Fibroblast of the aortic adventitia (primary cell): ENCODE measurements at places on chromosomes 13 and 19. TPM values are rescaled to one million over a fixed set of nuclear protein-coding genes. Genes with fewer than 3 reads are reported as not detected.

DNA sequence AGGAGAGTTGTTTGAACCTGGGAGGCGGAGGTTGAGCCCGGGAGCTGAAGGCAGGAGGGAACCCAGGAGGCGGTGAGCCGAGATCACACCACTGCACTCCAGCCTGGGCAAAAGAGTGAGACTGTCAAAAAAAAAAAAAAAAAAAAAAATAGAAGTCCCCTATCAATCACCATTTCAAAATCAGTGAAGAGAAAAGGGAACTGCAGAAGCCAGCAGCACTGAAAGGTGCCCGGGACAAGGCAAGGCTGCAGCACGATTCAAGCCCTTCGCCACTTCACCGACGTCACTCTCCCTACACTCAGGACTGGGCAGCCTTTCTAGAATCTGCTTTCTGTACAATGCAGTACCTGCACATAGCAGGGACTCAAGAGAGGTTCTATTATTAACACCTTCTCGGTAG lies 21.9 kb upstream of the USP12 start:
- no peak for DNase-seq

DNA sequence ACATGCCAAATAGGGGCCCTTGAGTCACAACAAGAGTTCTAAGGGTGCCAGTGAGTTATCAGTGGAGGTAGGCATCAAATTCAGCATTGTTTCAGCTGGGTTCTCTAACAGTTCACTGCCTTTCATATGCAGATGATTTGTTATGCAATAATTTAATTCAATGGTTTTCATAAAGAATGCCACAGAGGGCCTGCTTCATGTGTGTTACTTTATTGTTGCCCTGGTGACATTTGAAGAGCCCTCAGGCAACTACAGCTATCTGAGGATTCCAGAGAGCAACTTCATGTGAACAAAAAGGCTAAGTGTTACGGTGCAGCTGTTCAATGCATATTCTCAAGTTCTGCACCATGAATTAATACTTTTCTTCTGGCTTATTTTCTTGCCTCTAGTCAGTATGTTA lies 43.1 kb upstream of the STARD13 start:
- no peak for DNase-seq

Gene NEK5
- 0.45 TPM in 1 of 2 replicates, not detected in the other for total RNA-seq

Gene TUBB4A
- 0.41 TPM in 1 of 2 replicates, not detected in the other for total RNA-seq

DNA sequence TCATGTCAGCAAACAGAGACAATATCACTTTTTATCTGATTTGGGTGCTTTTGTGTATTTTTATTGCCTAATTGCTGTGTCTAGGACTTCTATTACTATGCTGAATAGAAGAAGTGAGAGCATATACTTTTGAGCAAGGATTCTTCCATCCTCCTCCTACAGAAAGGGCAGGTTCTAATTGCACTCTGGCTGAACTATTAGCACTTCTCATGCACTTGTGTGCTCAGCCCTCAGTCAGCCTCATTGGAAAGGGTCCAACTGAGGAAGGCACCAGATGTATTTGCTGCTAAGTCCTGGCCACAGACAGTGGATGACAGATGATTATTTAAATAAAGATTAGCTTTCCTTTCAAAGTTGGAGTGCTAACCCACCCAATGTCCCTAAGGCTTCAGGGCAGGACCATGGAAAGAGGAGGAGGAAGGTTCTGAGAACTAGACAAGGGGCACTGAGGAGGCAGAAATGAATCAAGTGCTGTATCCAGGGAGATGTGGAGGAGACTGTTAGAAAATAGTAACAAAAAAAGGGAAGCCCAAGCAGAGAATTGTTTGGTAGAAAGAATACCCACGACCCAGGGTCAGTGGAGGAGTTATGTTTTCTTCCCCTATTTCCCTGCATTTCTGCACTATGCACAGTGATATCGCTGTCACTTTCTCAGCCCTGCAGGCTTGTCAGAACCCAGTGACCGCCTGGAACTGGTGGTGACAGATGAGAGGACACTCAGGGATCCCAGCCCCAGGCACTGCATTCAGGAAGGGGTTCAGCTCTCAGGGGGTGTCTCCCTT lies 8.0 kb downstream of the LILRB4 start:
- DNase-seq: no peak

DNA sequence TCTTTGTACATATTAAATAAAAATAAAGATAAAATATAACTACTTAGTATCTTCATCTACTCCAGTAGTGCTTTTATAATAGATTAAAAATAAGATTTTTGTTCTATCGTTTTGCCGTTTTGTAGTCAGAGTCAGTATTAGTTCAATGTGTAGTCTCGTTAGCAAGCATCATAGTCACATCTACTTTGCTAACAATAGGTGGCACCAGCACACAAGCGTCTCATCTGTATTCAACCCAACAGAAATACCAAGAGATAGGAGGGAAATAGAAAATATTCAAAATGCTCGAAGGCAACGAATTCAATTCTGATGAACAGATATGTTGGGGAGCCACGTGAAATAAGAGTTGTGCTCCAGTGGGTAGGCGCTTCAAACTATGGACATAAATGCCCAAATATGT lies 21.4 kb upstream of the MICU2 start:
- peak; percentile 50 for DNase-seq

Gene CPT1C
- total RNA-seq: 23.4 and 39.4 TPM in 2 replicates

Gene TGFBR3L
- total RNA-seq: 0.99 and 1.3 TPM in 2 replicates

DNA sequence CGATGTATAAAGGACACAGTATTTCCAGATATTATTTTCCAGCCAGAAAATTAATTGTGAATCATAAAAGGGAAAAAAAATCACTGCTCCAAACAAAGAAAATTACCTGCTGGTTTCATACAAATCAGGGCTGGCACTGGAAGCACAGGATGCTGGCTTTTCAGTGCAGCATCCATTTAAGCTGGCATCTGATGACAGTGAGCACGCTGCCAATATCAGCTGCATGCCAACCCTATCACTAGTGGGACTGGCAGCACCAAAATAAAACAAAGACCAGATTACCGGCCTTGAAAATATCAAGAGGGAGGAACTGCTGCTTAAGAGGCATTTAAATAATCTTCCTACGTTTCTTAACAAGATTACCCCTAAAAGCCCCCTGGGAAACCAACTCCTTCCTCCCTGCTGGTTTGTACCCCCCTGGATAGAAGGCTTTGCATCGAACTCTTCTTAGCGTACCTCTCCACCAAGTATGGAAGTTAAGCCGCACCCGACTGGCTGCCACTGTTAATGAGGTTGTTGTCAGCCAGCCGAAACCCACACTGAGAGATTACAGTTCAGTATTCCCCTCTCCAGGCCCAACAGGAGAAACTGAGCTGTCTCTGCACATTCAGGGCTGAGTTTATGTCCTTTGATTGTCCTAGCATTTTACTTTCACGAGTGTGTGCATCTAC lies 257.8 kb downstream of the EFNB2 start:
- no peak for DNase-seq

Gene CBY2
- total RNA-seq: not detected in 2 replicates

GRCh38 chr19:11296264-11296663 lies 304 bp downstream of the TSPAN16 start:
- DNase-seq: peak; percentile 65

DNA sequence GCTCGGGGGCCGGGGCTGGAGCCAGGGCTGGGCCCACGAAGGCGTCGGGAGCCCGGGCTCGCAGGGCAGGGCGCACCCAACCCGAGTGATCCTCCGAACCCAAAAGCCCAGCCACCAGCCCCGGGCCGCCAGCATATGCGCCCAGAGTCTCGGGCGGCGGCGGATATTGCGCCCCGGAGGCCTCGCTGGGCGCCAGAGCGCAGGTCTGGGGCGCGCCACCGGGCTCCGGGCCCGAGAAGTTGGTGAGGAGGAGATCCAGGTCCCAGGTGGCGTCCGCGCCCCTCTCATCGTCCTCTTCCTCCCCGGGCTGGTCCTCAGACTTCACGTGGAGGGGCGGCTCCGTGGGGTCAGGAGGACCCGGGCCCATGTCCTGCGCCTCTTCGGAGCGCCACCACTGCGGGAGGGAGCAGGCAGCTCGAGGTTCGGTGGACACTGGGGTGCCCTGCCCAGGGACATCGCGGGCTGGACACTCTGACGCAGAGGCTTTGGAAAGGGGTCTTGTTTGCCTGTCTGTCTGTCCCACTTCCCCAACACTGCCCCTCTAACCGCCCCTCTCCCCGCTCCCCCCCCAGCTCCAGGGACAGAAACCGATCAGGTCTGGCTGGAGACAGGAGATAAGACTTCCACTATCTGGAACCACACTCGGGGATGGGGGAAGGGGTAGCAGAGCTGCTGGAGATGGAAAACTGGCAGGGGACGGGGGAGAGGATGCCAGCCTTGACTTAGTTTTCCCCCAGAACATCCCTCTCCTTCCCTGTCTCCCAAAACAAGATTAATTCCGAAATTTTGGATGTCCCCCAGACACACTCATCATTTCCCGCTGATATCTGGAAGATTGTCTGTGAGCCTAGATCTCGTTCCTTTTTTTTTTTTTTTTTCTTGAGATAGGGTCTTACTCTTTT lies 1.0 kb downstream of the KLF1 start:
- no peak for DNase-seq

- peak; percentile 32 for DNase-seq
These were observed 477 bp downstream of the LNX2 start for GRCh38 chr13:27619728-27620376.

Gene MCEMP1
- not detected in 2 replicates for total RNA-seq

DNA sequence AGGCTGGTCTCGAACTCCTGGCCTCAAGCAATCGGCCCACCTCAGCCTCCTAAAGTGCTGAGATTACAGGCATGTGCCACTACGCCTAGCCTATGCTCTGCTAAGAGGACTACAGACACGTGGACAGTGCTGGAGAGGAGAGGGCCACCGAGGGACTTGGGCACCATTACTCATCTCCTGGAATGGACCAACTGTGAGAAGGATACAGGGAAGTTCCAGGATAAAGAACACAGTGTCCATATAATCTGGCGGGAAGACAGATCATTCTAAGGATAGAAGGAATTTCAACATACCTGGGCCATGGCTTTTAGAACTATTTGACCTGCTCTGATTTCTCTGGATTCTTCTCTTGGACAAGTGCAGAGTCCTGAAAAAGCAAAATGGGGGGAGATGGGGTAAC lies 12.8 kb downstream of the ZNF565 start:
- DNase-seq: no peak

Gene NALCN
- 1.1 and 3.1 TPM in 2 replicates for total RNA-seq

GRCh38 chr13:95083758-95084157 lies 217.5 kb downstream of the ABCC4 start:
- peak; percentile 50 for DNase-seq

GRCh38 chr13:53368948-53369347 lies 340.3 kb downstream of the OLFM4 start:
- no peak for DNase-seq

DNA sequence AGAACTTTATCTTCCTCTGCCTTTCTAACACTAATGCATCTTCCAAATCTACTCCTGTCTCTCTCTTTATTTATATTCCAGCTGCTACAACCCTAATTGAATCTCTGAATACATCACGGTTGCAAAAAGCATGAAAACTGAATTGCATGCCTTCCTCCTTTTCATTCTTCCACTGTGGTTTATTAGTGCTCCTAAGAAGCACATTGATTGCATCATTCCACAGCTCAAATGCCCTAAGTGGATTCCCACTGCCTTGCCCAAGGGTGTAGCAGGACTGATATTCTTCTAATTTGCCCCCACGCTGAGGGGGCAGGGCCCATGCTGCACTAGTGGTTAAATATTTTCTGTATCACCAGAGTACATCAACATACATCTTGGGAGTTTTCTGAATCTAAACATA lies 640.8 kb downstream of the EFNB2 start:
- DNase-seq: no peak

- no peak for DNase-seq
These were observed 4.9 kb upstream of the PTBP1 start for GRCh38 chr19:792306-792885.

GRCh38 chr13:72561791-72562190 lies 165.6 kb downstream of the MZT1 start:
- no peak for DNase-seq

- DNase-seq: no peak
These were observed 19.0 kb downstream of the TEX101 start for GRCh38 chr19:43433689-43434088.

Gene FBN3
- total RNA-seq: not detected in 2 replicates

Gene BICRA
- total RNA-seq: 1.1 and 8.5 TPM in 2 replicates

DNA sequence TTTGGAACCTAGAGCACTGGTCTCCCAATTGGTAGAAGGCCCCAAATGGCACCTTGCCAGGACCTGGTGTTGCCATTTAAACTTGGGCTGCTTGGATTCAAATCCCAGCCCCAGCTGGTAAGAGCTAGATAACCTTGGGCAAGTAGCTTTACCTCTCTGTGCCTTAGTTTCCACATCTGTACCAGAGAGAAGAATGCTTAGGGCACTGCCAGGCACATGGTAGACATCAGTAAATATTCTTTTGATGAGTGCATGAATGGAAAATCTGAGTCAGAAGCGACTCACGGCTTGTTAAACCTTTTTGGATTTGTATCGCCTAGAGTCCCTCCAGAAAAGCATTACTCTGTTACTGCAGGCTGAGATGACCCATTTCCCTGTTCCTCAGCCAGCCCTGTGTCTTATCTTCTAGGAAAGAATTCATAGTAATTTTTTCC lies 90.9 kb downstream of the SIPA1L3 start:
- DNase-seq: peak; percentile 98

DNA sequence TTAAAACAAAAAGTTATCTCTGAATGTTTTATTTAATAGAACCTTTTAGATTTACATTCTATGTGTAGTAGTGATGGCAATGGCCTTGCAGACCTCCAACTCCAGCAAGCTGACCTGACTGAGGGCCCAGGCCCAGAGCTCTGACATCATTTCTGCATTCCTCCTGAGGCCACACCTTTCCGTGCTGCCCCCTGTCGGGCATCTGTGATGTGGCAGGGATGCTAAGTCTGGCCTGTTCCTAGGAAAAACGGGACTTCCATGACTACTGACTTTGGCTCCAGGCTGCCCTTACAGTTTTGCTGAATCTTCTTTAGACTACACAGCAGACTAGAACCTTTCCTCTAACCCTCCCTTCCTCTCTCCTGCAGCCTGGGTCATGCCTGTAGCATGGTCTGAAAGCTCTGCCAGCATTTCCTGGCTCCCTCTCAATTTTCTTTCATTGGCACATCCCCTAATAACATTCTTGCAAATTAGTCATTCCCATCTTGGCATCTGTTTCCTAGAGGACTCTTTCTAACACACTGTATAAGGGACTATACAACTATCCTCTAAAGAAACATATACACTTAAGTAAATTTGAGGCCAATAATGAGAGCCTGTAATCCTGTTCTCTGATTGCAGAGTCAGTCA lies 249.1 kb downstream of the GPC5 start:
- DNase-seq: peak; percentile 60

Gene PAF1
- total RNA-seq: 36.1 and 45.4 TPM in 2 replicates

DNA sequence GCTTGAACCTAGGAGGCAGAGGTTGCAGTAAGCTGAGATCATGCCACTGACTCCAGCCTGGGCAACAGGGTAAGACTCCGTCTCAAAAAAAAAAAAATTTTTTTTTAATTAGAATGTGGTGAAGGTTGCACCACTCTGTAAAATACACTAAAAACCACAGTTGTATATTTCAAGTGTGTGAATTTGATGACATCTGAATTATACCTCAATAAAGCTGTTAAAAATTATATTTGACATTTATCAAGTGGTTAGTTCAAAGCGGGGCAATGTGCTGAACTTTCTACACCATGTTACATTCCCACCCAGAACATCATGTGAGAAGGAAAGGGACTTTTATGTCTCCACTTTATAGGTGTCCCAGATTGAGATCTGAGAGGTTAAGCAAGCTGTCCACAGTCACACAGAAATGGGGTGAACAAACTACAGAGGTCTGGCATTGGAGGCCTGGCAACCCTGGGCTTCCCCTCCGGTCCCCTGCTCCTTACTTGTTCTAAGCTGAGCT lies 5.9 kb upstream of the S1PR5 start:
- DNase-seq: no peak
